NT2/D1 (cell line): ENCODE measurements at places on chromosomes 16 and 17.

DNA sequence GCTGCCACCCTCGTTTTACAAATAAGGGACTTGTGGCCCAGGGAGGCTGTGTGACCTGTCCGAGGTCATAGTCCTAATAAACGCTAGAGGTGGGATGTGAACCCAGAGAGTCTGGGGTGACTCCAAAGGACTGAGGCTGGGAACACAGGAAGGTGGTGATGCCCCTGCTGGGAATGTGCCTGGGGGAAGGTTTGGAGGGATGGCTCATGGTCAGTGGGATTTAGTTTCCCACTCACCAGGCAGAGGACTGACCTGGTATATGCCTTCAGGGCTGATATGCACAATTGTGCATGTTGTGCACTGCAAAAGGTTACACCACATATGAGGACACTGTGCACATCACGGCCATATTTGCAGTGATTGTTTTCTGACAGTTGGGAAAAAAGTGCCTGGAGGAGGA, 13.9 kb upstream of the WNT9B start:
- no peak for DNase-seq

GRCh38 chr16:9203956-9204355, 112.5 kb downstream of the HAPSTR1 start:
- DNase-seq: no peak

GRCh38 chr17:43467981-43468581, 15.7 kb upstream of the DHX8 start:
- no peak for DNase-seq

DNA sequence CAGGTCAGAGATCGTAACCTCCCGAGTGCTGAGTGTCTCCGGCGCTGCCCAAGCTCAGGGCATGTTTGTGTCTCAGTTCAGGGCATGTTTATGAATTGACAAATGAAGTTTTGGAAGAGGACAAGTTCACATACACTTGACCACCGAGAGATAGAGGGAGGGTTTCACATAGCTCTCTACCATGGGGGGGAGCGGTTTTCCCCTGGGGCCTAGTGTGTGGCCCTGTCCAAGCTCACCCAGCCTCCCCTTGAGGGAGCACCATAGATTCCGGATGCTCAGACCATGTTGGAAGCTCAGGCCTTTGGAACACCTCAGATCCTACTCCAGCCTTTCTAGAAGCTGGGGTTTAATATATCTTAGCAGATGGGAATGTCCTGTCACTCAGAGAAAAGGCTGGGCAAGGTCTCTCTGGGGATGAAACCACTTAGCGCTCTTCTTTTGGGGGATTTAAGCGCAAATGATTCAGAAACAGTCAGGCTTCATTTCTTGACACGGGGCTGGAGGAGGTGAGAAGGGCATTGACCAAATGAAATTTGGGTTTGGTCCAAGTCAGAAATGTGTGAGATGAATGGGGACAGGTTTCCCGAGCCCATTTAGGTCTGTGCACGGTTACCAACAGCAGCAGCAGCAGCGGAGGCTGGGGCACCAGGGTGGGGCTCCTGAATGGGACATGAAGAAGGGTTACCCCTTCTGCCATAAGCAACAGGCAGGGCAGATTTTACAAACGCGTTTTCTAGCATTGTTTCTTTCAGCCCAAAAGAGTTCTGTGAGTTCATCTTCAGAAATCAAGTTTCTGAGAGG, 96.6 kb downstream of the METRNL start:
- no peak for DNase-seq

DNA sequence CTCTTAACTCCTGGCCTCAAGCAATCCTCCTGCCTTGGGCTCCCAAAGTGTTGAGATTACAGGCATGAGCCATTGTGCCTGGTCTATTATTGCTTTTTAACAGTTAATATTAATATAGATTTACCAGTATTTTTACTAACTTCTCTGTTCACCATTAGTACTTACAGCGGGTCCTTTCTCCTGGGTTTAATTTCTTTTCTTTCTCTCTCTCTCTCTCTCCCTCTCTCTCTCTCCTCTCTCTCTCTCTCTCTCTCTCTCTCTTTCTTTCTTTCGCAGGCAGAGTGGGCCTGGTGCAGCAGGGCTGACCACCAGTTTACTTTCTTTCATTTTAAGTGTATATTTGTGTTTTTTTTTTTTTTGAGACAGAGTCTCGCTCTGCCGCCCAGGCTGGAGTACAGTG, 14.7 kb upstream of the DHX40 start:
- DNase-seq: no peak

- DNase-seq: no peak
These were observed 89.2 kb upstream of the CDC42EP4 start for GRCh38 chr17:73400915-73401545.

GRCh38 chr17:61002316-61002736, 324.7 kb downstream of the BCAS3 start:
- DNase-seq: peak; percentile 1

DNA sequence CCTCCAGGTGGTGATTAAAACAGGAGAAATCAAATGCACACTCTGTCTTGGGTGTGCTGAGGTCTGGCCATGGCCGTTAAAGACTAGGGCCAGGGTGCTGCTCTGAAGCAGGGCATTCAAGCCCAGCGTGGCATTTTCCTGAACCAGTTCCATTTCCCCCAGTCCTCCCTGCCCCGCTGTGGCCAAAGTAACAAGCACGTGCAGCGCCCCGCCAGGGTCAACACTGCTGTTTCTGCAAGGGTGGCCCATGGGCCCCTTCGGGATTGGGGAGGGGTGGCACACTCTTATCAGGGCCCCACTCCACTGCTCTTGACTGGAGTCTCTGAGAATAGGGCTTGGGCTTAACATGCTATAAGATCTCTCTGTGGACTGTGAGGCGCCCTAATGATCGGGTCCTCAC, 72.9 kb downstream of the IL21R start:
- DNase-seq: no peak

GRCh38 chr17:40697297-40697696, 6.3 kb downstream of the KRT24 start:
- no peak for DNase-seq

DNA sequence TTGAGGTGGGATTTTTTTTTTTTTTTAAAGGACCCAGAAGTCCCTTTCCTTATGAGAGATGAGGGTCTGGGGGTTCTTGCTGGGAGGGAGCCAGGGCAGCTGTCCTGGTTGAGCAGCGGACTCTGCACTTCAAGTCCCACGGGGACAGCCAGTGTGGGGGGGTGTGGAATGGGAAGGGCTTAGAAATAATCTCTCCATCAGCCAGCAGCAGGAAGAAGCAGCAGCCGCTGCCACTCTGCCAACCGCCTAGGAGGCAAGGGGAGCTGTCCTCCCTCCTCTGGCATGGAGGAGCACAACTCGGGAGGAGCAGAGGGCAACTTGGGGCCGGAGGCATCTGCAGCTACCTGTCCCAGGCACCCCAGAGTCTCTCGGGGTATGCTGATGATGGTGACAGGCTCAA, at the start of gene KCNG4:
TSS of gene KCNG4 (minus strand) at position 104 of the 400 bp plus-strand sequence. CDS start 2,527 bp downstream, outside the sequence.
- DNase-seq: no peak

DNA sequence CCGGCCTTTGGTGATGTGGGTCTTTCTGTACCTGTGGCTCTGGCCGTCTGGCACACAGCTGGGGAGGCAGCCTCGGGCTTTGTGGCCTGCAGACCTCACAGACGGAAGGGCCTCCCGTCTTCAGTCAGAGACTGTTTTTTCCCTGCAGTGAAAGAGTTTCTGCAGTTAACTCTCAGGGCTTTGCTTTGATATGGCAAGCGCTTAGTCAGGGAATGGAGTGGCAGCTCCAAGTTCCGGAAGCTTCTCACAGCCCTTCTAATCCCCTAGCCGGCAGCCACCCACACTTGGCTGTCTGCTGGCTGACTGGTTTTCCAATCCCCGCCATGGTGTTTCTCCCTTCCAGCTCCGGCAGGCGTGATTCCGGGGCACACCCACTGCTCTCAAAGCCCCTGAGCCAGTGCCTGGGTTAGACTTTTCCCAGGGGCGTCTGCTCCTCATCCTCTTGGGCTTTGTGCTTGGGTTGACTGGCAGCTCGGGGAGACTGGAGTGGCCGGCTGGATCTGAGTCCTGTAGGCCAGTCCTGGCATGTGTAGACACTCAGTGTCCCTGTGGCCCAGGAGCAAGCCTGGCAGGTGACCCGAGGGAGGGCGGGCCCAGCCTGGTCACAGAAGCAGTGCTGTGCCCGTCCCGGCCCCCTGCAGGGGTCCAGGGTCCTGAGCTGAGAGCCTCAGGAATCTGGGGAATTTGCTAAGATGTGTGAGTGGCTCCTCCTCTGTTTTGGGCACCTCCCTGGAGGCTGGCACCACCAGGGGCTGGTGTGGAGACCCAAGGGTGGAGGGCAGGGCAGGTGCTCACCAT, 29.9 kb downstream of the BAIAP2 start:
- DNase-seq: peak; percentile 33

- no peak for DNase-seq
These were observed at the start of gene RPRML for GRCh38 chr17:46979147-46979863. TSS of gene RPRML (minus strand) at chr17:46979253. CDS start at chr17:46979007, 246 bp downstream.

- DNase-seq: no peak
These were observed 721 bp downstream of the TBCD start for GRCh38 chr17:82752371-82753200.

DNA sequence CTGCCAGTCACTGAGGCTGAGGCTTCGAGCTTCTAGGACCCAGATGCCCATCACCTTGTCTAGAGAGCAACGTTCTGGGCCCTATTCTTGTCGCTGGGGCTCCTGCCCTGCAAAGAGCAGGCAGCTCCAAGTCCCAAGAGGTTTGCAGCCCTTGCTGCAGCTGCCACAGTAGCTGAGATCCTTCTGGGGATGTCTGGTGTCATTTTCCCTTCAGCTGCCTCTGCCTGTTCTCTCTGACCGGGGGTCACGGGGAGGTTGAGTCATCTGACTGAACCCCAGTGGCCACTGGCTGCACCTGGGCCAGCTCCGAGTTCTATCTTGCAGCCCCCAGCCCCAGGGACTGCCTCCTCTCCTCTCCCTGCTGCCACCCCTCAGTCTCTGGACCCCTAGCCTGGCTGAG, 4.9 kb downstream of the WSCD1 start:
- no peak for DNase-seq

GRCh38 chr17:34154961-34155730, 99.9 kb upstream of the CCL2 start:
- DNase-seq: no peak

DNA sequence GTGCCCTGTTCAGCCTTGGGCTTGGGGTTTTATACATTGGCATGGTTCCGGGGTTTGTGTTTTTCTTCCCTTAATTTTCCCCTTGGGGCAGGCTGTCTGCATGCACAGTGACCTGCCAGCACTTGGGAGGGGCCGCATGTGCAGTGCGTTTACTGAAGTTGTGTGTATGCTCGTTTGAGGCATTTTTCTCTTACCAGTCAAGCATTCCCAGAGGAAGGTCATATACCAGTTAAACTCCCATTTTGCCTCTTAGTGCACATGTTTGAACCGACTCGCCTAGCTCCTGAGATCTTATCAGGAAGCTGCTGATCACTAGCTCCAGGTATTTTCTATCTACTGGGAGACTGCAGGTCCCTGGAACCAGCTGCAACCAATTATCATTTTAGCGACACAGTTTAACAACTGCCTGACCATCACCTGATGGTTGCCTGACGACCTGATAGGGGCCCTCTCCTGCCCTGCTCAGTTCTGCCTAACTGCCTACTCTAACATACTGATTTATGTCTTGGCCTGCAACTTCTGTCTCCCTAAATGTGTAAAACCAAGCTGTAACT, 51.4 kb downstream of the MFSD11 start:
- no peak for DNase-seq

DNA sequence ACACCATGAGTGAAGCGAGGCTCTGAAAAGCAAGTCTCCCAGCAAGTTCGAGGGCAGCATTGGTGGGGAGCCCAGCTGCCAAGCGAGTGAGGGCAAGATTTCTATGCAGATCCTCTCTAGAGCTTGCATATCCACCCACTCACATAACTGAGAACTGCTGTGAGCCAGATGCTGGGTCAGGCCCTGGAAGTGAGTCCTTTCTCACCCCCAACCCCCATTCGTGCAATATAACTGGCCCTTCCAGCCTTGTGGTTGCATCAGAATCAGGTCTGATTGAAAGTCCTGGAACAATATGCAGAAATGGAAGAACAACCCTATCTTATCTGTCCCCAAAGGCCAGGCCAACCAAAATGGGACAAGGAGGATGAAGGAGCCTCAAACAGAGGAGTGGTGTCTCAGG, 146.6 kb downstream of the IRX5 start:
- no peak for DNase-seq

DNA sequence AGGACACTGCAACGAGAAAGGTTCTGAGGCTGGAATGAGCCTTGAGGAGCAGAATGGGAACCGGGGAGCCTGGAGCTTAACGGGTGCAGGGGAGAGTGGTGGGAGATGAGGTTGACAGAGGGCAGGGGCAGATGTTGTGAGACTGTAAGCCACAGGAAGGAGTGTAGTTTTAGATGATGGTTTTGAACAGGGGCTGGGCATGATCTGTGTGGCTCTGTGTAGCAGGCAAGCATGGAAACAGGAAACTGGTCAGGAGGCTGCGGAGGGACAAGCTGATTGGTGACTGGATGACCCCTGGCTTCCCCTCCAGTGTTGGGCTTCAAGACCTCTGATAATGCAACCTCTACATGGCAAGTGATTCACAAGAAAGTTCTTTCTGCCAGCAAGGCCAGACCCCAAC, 1.4 kb upstream of the CNGB1 start:
- DNase-seq: no peak

DNA sequence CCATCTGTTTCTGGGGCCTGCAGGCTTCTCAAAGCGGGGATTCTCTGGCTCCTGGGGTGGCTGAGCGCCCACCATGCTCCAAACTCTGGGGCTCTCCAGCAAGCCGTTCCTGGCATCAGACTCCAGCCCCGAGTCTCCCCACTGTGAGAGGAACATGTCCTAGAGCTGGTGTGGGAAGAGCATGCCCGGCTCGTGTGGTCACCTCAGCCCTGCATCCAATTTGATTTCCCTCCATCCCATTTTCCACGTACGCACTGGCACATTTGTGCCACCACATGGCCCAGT, 23.2 kb upstream of the KCNJ12 start:
- DNase-seq: no peak

DNA sequence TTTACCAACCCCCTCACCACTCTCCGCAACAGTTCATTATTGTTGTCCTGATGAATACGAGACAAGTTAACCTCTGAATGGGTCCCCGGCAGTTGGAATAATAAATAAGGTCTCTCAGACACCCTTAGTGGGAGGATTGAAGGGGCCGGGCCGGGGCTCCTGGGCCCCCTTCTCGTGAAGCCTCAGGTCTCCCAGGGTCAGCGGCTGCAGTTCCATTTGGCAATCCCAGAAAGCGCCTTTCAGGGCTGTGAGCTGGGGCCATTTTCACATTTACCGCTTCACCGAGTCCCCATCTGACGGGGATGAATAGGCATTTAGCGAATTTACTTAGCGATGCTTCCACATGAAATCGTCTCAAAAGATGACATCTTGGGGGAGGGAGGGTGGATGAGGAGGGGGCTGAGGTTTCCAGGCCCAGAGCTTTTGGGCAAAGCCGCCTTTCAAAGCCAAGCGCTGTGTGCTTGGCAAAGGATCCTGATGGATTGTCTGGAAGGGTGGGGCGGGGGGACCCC, 309.8 kb downstream of the XYLT1 start:
- DNase-seq: no peak
